NCI-H2171 (cell line): ENCODE measurements at places on chromosomes 3 and 15.

- DNase-seq: no peak
These were observed 17.1 kb downstream of the GBE1 start for GRCh38 chr3:81744366-81744765.

DNA sequence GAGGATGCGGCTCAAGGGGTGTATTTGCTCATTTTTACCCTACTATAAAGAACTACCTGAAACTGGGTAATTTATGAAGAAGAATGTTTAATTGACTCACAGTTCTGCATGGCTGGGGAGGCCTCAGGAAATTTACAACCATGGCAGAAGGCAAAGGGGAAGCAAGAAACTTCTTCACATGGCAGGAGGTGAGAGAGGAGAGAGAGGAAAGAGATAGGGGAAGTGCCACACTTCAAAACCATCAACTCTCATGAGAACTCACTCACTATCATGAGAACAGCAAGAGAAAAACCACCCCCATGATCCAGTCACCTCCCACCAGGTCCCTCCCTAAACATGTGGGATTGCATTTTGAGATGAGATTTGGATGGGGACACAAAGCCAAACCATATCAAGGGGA, 192.7 kb downstream of the DIPK2A start:
- DNase-seq: no peak

GRCh38 chr3:99938270-99938911, 120.7 kb downstream of the CMSS1 start:
- no peak for DNase-seq

GRCh38 chr15:75577401-75578172, 1.5 kb downstream of the PTPN9 start:
- no peak for DNase-seq
